ENCODE measurements at places on chromosomes 5 and 9.

- no peak for DNase-seq
These were observed 114.6 kb downstream of the KLHL3 start for GRCh38 chr5:137621306-137621705.

GRCh38 chr5:133995341-133995740 is 9.4 kb downstream of the VDAC1 start:
- DNase-seq: no peak

- DNase-seq: no peak
These were observed 97.5 kb downstream of the PIP5K1B start for GRCh38 chr9:68802525-68803015.

DNA sequence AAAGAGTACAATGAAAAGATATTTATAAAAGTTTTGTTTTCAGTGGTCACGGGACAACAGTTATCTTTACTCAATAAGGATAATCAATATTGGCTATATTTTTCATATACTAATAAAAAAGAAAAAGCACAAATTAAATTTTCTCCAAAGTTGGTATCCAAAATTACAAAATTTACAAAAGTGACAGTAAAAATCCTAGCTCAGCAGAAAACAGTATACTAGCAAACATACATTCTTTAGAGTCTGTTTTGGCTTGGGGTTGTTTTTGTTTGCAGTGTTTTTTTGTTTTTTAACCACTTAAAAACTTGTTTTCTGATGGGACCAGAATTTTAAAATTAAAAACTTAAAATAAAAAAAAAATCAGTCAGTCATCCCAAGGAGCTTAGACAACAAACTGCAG is 183.2 kb downstream of the DENND1A start:
- no peak for DNase-seq

- DNase-seq: no peak
These were observed 55.4 kb downstream of the KCNT1 start for GRCh38 chr9:135757356-135757755.

DNA sequence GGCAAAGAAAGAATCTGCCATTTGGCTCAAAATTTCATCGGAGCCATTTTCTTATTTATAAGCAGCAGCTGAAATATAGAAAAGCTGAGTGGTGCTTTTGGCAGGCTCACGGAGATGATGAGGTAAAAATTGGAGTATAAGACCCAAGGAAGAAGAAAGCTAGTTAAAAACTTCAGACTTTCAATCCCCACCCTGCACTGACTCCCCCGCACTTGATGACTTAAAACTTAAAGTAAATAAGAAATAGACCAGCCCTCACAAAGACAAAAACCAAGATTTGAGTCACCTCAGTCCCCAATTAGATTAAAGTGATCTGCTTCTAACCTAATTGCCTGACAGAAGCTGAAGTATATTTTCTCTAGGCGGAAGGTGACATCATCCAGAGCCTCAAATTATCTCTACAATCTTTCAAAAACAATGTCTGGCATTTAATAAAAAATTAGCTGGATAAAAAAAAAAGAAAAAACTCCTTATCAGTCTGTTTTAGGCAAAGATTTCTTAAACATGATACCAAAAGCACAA is 124.0 kb upstream of the PJA2 start:
- DNase-seq: no peak

GRCh38 chr5:9623661-9624060 is 6.5 kb downstream of the TAS2R1 start:
- no peak for DNase-seq

DNA sequence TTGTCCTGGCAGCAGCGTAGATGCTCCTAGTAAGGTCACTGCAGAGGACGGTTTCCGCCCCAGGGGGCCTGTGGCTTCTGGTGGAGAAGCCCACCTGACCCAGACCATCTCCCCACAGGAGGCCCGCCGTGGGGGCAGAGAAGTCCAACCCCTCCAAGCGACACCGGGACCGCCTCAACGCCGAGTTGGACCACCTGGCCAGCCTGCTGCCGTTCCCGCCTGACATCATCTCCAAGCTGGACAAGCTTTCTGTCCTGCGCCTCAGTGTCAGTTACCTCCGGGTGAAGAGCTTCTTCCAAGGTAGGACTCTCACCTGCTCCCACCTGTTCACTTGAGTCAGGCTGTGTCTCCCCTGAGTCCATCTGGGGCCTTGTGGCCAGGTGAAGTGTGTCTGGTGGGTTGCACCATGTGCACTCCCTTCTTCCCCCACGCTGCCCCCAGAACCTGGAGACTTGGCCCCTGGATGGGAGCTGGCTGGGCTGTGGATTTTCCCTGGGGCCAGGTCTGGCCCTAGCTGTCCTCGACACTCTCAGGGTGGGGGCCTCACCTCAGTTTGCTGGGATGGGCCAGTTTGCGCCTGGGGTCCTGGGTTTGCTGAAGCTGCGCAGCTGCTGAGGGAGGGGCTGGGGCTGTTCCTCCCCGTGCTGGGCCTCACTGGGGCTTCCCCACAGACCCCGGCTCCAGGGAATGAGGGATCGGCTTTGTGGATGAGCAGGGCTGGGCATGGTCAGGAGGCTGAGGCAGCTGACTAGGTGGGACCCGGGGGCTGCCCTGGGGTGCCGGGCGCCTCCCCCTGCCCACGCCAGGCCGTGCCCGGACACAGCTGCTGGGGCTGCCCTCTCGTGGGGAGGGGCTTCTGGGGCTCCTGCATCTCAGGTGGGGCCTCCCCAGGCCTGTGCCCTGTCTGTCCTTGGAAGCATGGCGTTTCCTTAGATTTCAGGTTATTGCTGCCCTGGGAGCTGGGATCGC is 32.4 kb downstream of the AHRR start:
- DNase-seq: no peak

- DNase-seq: no peak
These were observed 19.0 kb downstream of the DAB2IP start for GRCh38 chr9:121670431-121670830.

- no peak for DNase-seq
These were observed 9.3 kb upstream of the TRPC7 start for GRCh38 chr5:136374638-136375037.

DNA sequence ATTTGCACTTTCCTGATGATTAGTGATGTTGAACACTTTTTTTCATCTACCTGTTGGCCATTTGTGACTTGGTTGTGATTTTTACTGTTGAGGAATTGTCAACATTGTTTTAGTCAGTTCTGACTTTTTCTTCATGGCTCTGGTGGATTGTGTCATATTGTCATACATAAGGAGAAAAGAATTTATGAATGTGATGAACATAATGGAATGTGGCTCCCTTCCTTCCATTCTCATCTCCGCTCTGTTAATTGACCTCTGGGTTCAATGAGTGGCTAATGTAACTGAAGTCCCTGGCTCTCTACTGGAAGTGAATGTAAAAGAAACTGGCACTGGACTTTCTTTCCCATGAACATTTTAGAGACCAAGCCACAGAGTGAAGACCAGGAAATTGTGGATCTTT is 49.2 kb downstream of the KIAA1958 start:
- no peak for DNase-seq

- no peak for DNase-seq
These were observed 15.3 kb downstream of the MVB12B start for GRCh38 chr9:126341902-126342301.

- DNase-seq: no peak
These were observed 9.6 kb downstream of the TRIP13 start for GRCh38 chr5:902129-902916.

GRCh38 chr9:102106439-102106838 is 368.0 kb upstream of the GRIN3A start:
- DNase-seq: no peak

DNA sequence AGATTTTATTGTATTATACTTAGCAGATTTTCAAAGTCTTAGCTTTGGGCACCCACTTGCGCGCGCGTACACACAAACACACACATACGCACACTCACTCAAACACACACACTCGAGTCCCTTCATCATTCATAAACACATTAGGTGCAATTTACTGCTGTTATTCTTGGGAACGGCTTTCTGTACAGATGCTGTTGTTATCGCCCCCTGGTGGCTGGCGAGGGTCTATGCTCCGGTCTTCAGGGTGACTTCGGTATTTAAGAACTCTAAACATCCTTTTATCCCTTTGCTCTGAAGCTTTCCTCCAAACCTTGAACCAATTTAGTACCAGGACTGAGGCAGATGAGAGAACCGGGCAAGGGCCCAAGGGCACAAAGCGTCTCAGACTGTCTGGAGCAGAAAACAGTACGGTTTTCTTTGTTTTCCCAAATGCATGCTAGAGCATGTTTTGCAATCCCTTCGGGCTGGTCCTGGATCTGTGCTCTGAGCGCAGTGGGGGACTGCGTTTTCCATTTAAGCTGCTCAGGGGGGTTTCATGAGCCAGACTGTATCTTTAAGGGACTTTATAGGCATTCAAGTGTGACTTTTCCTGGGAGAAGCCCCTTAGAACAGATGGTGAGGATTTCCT is 1.7 kb upstream of the SLIT3 start:
- DNase-seq: no peak

DNA sequence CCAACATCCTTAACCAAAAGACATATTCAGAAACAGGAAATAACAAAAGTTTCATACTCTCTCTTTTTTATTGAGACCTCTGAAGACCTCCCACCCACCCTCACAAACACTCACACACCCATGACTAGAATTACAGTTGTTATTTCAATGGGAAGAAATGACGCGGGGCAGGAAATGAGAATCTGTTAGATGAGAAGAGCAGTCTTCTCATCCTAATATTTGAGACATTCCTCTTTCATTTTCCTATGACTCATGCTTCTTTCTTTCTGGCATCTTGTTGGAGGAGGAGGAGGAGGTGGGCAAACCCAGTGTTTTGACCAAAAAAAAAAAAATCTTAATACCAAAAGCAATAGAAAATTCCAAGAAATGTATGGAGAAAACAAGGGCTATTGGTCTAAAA is 179.5 kb upstream of the TARS1 start:
- DNase-seq: no peak

DNA sequence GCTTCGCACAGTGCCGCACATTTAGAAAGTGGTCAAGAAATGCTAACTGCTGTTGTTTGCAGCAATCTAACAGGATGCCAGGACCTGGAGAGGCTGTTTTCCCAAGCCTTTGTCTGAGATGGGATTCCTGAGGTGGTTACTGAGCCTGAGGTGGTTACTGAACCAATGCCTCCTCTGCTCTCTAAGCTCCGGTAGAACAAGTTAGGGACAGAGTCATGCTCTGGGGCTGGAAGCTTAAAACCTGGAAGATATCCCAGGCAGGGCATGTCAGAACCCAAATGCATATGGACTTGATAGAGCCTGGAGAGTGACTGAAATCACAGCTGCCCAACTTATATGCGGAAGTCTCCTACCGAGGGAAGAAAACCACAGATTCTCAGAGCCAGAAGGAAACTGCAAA is 46.5 kb upstream of the FAT2 start:
- DNase-seq: no peak

- no peak for DNase-seq
These were observed 134.2 kb downstream of the FBXO4 start for GRCh38 chr5:42059291-42059690.

DNA sequence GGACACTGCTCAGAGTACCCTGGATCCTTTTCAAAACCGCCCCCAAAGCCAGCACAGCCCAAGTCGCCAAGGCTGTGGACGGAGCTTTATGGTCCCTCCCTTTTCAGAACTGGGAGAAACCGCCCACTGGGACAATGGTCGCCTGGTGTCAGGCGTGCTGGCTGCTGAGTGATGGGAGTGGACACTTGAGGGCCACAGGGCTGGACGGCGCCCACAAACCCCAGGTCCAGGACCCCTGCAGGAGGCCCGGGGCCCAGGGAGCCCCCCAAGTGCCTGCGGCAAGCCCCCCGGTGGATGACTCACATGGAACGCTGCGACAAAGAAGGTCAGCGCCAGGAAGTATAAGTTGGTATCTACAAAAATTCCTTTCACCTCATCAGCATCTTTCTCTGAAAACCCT is 10.9 kb downstream of the CLPTM1L start:
- no peak for DNase-seq

GRCh38 chr9:108153416-108153815 is 663.8 kb upstream of the KLF4 start:
- no peak for DNase-seq

- DNase-seq: no peak
These were observed 19.9 kb upstream of the IER5L start for GRCh38 chr9:129197978-129198318.

GRCh38 chr5:130985776-130986175 is 179.3 kb downstream of the HINT1 start:
- DNase-seq: no peak

DNA sequence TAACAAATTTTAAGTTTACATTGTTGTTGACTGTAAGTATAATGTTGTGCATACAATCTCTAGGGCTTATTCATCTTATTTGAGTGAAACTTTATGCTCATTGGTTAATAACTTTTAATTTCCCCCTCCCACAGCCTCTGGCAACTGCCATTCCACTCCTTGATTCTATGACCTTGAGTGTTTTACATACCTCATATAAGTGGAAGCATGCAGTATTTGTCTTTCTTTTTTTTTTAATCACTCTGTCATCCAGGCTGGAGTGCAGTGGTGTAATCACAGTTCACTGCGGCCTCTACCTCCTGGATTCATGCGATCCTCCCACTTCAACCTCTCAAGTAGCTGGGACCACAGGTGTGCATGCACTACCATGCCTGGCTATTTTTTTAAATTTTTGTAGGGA is 83.9 kb downstream of the KCTD16 start:
- no peak for DNase-seq

DNA sequence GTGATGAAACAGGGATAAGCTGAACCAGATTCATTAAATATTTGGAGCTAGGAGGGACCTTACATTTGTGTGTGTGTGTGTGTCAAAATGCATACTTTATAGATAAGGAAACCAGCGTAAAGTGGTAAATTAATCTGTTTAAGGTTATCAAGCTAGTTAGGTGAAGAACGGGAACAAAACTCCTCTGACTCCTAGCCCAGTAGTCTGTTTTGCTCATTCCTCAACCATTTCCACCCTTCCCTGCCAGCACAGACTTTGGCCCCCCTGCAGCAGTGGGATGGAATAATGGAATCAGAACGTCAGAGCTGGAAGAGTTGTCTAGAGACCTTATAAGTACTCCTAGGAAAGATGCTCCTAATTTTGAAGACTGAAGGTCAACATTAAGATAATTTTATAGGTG is 6.5 kb downstream of the AGXT2 start:
- DNase-seq: no peak

- DNase-seq: no peak
These were observed 15.8 kb upstream of the CAPSL start for GRCh38 chr5:35954175-35954574.

- no peak for DNase-seq
These were observed 156.2 kb upstream of the ANKH start for GRCh38 chr5:15027764-15028163.

DNA sequence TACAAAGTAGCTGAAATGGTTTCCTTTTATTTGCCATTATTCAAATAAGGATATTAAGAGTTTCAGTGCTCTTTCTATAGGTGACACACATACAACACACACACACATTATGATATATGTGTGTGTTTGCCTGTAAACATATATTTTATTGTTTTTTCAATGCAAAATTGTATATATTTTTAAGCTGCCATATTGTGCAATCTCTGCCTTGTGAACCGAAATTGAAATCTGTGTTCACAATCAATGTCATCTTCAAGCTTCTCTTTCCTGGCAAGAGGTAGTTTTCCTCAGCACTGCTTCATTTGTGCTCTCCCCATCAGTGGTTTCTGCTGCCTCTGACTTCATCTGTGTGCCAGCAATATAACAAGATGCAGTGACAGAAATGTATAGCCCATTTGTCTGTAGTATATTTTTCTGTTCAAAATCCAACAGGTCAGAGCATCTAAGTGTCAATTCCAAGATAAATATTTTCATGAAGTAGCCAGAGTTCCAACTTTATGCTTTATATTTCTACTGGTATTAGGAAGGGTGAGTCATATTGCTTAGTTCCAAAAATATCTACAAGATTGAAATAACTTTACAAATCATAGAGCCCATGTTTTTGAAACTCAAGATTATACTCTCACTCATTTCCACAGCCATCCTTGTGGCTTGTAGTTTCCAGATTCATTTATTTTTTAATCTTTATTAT is 1704.8 kb upstream of the CDH9 start:
- no peak for DNase-seq

Measured in activated CD8-positive, alpha-beta memory T cell treated with anti-CD3 and anti-CD28 coated beads for 1 hour (primary cell).